ENCODE measurements at places on chromosomes 12 and 14. TPM values are rescaled to one million over a fixed set of nuclear protein-coding genes. Genes with fewer than 3 reads are reported as not detected.

NGB gene
- 0.33 TPM for total RNA-seq

ANKRD13A gene
- total RNA-seq = 17.6 TPM

- DNase-seq = no peak
Measured at GRCh38 chr14:70920608-70921007, 13.3 kb downstream of the PCNX1 start.

GRCh38 chr12:69480698-69481097 lies 10.5 kb downstream of the FRS2 start:
- no peak for DNase-seq

GRCh38 chr14:104659764-104660523 lies 29.5 kb upstream of the INF2 start:
- DNase-seq = no peak

- no peak for DNase-seq
Measured at GRCh38 chr12:20404576-20405346, 36.4 kb downstream of the PDE3A start.

GRCh38 chr14:24425704-24426103 lies 3.8 kb downstream of the CBLN3 start:
- DNase-seq = no peak

DNAJC22 gene
- total RNA-seq = 0.14 TPM

DNA sequence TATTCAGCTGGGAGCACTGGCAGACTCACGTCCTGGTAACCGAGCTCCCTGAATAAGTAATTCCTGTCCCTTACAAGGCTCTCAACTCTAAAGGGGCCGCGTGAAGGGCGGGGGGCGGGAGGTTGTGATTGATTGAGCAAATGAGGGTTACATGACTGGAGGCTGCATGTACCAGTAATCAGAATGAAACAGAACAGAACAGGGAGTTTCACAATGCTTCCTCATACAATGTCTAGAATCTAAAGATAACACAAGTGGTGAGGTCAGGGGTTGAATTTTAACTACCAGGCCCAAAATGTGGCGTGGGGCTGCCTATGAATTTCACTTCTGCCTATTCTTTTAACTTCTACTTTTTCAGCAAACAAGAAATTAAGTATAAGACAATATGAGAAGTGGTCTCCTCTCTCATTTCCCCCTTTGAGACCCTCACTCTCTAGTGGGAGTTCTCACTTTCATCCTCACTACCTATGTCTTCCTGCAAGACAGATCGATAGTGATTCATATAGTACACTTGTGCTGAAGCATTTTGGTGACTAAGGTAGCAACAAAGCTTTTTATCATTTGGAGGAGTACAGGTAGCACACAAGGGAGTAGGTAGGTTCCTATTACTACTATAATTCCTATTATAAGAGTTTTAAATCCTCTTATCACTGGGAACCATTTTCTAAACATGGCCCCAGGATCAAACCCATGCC lies 239.8 kb downstream of the KTN1 start:
- DNase-seq = no peak

DNA sequence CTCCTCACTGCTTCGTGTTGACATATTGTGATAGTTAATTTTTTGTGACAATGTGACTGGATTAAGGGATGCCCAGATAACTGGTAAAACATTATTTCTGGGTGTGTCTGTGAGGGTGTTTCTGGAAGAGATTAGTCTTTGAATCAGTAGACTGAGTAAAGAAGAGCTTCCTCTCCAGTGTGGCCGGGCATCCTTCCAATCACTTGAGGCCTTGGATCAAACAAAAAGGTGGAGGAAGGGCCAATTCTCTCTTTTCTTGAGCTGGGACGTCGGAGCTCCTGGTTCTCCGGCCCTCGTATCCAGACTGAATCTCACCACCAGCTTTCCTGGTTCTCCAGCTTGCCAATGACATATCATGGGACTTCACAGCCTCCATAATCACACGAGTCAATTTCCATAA lies 240.4 kb downstream of the CHST11 start:
- DNase-seq = no peak

- DNase-seq = no peak
Measured at GRCh38 chr12:62251609-62251958, 8.6 kb upstream of the USP15 start.
